Activated T-helper 1 cell treated with anti-CD3 and anti-CD28 coated beads, Interleukin-12 subunit alpha, Interleukin-12 subunit beta, Interleukin-2, Interleukin-4 antibody, amounts not matched to agents 30 ng/mL and 10 ng/mL and 1 ng/mL, durations not matched to agents 14 hours and 24 hours and 36 hours (primary cell): ENCODE measurements at places on chromosomes 6 and 20. TPM values are rescaled to one million over a fixed set of nuclear protein-coding genes. Genes with fewer than 3 reads are reported as not detected.

Gene POPDC3
- total RNA-seq = not detected in 2 replicates

Gene TLDC2
- not detected in 2 replicates for total RNA-seq

GRCh38 chr6:164035900-164036485, 621.5 kb downstream of the QKI start:
- H3K4me3 ChIP-seq = no peak overlapping the region
- no peaks in the 10 kb centered on the region for H3K4me1 ChIP-seq
- no peaks in the 10 kb centered on the region for H3K36me3 ChIP-seq
- H3K27ac ChIP-seq = no peak overlapping the region

DNA sequence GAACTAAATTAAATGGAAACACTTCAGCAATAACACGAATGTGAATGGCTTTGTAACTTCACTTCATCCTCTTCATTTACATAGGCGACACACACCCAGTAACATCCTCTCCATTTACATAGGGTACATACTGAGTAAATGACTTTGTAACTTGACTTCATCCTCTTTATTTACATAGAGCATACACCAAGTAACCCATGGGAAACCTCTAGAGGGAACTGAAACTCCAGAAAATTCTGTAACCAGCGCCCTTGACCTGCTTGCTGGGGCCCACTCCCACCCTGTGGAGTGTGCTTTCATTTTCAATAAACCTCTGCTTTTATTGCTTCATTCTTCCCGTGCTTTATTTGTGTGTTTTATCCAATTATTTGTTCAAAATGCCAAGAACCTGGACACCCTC, 81.6 kb upstream of the OPRM1 start:
- peaks cover 2% of the 10 kb centered on the region for H3K27me3 ChIP-seq
- no peaks in the 10 kb centered on the region for H3K36me3 ChIP-seq
- no peaks in the 10 kb centered on the region for H3K4me1 ChIP-seq
- DNase-seq = no peak
- H3K4me3 ChIP-seq = no peak overlapping the region
- no peak overlapping the region for H3K27ac ChIP-seq

Gene VTA1
- total RNA-seq = 52.4 and 59.6 TPM in 2 replicates

DNA sequence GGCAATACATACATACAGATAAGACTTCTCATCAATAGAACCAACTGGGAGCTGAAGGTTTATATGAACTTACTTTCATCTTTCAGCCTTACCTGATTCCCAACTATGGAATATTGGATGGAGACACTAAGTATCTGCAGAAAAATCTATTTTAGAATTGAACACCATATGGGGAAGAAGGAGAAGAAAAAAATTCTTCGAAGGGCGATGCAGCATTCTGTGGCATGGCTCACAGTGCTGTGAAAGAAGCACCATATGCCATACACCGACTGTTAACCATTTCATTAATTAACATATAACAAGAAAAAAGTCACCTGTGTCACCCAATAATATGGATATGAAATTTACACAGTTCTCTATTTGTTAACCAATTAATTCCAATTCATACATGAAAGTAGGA, 1374.4 kb upstream of the MAP3K7 start:
- DNase-seq = no peak
- no peaks in the 10 kb centered on the region for H3K4me1 ChIP-seq
- H3K27me3 ChIP-seq = no peaks in the 10 kb centered on the region
- H3K27ac ChIP-seq = no peak overlapping the region
- H3K36me3 ChIP-seq = no peaks in the 10 kb centered on the region

Gene CASS4
- 6.7 and 7.8 TPM in 2 replicates for total RNA-seq

DNA sequence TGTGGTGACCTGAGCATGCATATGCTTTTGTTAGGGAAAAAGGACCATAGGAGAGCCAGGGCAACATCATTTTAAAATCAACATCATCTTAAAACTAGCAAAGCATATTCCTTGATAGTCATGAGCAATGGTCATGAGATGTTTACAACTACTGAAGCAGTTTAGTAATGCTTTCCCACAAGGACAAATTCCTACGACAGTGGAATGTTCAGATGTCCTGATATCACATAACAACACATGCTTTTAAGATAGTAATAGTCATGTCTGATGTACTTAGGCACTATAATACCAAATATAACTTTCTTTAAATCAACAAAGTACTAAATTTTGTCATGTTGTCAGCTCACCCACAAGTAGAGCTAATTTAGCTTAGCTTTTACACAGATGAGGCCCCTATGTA, 370.3 kb downstream of the HTR1B start:
- H3K4me1 ChIP-seq = no peaks in the 10 kb centered on the region
- no peak for DNase-seq
- H3K36me3 ChIP-seq = no peaks in the 10 kb centered on the region
- no peak overlapping the region for H3K4me3 ChIP-seq
- H3K27me3 ChIP-seq = no peaks in the 10 kb centered on the region
- H3K27ac ChIP-seq = no peak overlapping the region

GRCh38 chr6:35719830-35720733, 16.8 kb upstream of the ARMC12 start:
- H3K36me3 ChIP-seq = no peaks in the 10 kb centered on the region
- peaks cover 62% of the 10 kb centered on the region for H3K4me1 ChIP-seq
- peak overlapping the region; percentile 86 for H3K27ac ChIP-seq

GRCh38 chr6:25223490-25223991, 55.6 kb upstream of the CARMIL1 start:
- peaks cover 14% of the 10 kb centered on the region for H3K4me1 ChIP-seq
- H3K27me3 ChIP-seq = no peaks in the 10 kb centered on the region
- H3K27ac ChIP-seq = no peak overlapping the region
- H3K4me3 ChIP-seq = peak overlapping the region; percentile 79
- peak; percentile 24 for DNase-seq
- no peaks in the 10 kb centered on the region for H3K36me3 ChIP-seq

DNA sequence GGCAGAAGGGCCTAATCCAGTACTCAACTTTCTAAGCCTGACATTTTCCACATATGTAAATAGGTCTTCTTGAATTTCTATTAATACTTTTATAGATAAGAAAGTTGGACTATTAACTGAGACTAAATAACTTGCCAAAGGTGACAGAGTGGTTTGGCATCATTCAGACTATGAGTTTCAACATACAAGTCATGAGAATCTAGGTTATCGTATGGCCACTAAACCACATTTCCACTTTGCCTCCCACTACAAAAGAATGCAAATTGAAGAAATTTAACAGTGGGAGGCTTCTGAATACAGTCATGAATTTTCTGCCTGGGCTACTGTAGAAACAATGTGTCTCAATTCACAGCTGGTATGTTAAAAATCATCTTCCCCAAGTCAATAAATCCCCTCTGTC, 531.0 kb upstream of the AGPAT4 start:
- no peaks in the 10 kb centered on the region for H3K27me3 ChIP-seq
- H3K36me3 ChIP-seq = no peaks in the 10 kb centered on the region
- DNase-seq = no peak
- no peak overlapping the region for H3K4me3 ChIP-seq
- no peak overlapping the region for H3K27ac ChIP-seq

DNA sequence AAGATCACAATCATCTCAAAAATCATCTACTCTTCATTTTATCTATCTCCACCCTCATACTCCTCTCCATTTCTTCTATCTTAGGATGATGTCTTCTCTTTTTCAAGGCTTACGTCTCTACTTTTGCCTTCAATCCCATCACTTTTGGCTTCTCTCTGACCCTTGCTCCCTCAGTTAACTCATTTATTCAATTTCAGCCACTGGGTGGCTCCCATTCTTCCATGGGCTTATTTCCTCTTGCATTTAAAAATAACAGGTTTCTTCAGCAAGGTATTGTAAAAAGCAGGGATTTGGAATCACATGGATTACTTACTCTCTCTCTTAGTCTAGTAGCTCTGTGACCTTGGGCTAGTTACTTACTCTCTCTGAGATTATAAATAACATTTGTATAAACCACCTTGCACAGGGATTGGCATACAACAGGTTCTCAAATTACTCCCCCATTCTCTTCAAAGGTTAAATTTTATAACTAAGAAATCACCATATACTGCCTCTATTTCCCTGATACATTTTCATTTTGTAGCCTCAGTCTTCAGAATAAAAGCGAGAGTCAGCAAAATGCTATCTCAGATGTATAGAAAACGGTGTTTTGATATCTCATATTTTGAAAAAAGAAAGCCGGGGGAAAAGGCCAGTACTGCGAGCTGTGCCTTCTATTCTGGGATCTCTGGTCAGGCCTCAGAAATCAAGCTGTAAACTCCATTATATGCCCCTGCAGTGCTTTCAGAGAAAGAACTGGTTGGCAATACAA, 5.5 kb downstream of the ZSCAN12 start:
- no peaks in the 10 kb centered on the region for H3K27me3 ChIP-seq
- no peak for DNase-seq
- H3K36me3 ChIP-seq = peaks cover 61% of the 10 kb centered on the region
- H3K4me1 ChIP-seq = peaks cover 47% of the 10 kb centered on the region

Gene ARMH2
- not detected in 2 replicates for total RNA-seq

DNA sequence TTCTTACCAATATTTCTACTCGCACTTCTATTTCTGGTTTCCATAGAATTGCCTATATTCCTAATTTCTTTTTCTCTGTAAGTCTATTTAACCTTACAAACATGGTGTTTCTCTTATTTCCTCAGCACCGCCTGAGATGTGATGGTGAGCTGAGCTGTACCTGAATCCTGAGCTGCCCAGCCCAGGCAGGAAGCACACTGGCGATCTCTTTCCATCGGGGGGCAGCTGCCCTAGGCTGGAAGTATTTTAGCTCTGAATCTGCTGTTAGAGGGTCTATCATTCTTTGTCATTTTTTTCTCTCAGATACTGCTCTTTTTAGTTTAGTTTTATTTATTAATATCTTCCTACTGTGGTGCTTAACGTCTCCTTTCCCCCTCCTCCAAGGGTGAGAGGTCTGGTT, 173.4 kb upstream of the SLC35B3 start:
- H3K4me3 ChIP-seq = no peak overlapping the region
- no peak for DNase-seq
- no peaks in the 10 kb centered on the region for H3K27me3 ChIP-seq

- H3K4me3 ChIP-seq = no peak overlapping the region
- H3K27ac ChIP-seq = no peak overlapping the region
- no peaks in the 10 kb centered on the region for H3K4me1 ChIP-seq
- no peaks in the 10 kb centered on the region for H3K36me3 ChIP-seq
- DNase-seq = peak; percentile 31
These were observed 68.4 kb downstream of the RSPO3 start for GRCh38 chr6:127186889-127187288.

GRCh38 chr6:53583451-53583850, 38.5 kb upstream of the GCLC start:
- no peaks in the 10 kb centered on the region for H3K4me1 ChIP-seq
- H3K27me3 ChIP-seq = peaks cover 2% of the 10 kb centered on the region
- H3K36me3 ChIP-seq = no peaks in the 10 kb centered on the region
- no peak overlapping the region for H3K4me3 ChIP-seq

Gene IL17A
- not detected in 2 replicates for total RNA-seq
